Lower leg skin (tissue), 4 donors: ENCODE measurements at places on chromosomes 7 and 10. TPM values are rescaled to one million over a fixed set of nuclear protein-coding genes. Genes with fewer than 3 reads are reported as not detected.

CPVL gene
- 8.8 TPM for total RNA-seq

C10orf62 gene
- 0.32 TPM for total RNA-seq

CALML5 gene
- 6,129 TPM for total RNA-seq

SLC18A3 gene
- not detected for total RNA-seq

DNA sequence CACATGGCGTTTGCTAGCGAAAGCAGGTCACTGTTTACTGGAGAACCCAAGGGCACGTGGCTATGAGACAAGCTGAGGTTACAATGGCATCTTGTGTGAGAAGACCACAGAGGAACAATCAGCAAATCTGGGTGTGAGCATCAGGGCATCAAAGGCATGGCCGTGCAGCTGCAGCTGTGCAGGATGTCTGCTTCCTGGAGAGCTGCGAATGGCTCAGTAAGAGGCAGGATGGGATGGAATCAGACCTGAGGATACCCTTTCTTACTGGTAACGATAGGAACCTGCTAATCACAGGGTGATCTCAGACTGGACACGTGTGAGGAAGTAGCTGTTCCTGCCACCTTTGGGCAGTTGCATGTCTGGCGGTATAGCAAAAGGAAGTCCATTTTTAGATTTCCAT, 119.5 kb downstream of the RNF216 start:
- DNase-seq = no peak

- no peak for DNase-seq
These were observed 116.3 kb downstream of the COL13A1 start for GRCh38 chr10:69918036-69918435.

- DNase-seq = no peak
These were observed 174.1 kb upstream of the MKI67 start for GRCh38 chr10:128300290-128300824.

GRCh38 chr10:133180965-133181639, 21.1 kb downstream of the KNDC1 start:
- DNase-seq = no peak

GRCh38 chr7:46452561-46453135, 531.6 kb upstream of the IGFBP3 start:
- no peak for DNase-seq

DNA sequence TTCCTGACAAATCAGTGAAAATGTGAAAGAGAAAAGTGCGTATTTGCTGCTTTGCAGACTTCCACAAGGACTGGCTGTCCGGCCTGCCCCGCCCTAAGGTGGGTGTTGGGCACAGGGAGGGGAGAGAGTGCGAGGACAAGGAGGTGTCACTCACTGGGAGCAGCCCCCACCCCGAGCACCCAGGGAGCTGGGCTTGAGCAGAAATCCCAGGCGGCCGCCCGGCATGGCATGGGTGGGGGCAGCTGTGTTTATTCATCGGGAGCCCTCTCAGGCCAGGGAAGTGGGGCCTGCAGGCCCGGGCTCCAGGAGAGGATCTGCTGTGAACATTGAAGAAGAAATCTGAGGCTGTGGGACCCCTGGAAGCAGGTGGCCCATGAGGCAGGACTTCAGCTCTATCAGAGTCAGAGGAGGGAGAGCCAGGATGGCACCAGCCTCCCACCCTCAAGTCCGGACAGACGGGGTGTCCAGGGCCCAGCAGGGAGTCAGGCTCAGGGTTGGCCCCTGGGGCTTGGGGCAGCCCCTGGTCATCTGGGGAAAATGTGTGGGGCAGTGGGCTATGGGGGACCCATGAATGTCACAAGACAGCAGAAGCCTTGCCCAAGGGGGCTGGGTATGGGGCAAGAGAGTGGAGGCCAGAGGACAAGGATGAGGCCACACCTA, 164.4 kb upstream of the PPP2R2D start:
- peak; percentile 80 for DNase-seq

DNA sequence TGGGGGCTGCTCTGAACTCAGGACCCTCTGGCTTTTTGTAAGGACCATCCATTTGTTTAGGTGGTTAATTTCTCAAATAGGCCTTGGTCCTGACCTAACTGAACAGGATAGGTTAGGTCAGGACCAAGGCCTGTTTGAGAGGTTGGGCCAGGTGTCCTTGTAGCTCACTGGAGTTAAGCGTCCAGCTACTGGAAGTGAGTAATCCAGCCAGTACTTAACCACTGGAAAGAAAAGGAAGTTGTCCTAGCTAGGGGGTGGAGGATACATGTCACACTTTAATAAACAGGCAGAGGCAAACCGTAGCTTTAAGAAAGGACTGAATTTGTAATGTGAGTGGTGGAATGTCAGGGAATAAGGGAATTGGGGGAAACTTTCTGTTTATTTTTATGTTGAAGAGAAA, 96.0 kb downstream of the GPR85 start:
- DNase-seq = no peak

DNA sequence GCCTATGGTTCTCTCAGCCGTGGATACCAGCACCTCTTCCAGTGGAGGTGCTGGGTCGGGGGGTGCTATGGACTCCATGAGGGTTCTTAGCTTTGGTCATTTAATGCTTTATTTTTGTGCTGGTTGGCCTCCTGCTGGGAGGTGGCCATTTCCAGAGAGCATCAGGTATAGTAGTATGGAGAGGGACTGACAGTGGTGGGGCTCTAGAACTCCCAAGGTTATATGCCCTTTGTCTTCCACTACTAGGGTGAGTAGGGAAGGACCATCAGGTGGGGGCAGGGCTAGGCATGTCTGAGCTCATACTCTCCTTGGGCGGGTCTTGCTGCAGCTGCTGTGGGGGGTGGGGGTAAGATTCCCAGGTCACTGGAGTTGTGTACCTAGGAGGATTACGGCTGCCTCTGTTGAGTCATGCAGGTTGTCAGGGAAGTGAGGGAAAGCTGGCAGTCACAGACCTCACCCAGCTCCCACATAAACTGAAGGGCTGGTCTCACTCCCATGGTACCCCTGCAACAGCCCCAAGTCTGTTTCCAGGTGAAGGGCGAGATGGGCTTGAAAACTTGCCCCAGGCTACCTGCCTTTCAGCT, 763.2 kb upstream of the LRRTM3 start:
- no peak for DNase-seq
